ENCODE measurements at places on chromosomes 5 and 9.

DNA sequence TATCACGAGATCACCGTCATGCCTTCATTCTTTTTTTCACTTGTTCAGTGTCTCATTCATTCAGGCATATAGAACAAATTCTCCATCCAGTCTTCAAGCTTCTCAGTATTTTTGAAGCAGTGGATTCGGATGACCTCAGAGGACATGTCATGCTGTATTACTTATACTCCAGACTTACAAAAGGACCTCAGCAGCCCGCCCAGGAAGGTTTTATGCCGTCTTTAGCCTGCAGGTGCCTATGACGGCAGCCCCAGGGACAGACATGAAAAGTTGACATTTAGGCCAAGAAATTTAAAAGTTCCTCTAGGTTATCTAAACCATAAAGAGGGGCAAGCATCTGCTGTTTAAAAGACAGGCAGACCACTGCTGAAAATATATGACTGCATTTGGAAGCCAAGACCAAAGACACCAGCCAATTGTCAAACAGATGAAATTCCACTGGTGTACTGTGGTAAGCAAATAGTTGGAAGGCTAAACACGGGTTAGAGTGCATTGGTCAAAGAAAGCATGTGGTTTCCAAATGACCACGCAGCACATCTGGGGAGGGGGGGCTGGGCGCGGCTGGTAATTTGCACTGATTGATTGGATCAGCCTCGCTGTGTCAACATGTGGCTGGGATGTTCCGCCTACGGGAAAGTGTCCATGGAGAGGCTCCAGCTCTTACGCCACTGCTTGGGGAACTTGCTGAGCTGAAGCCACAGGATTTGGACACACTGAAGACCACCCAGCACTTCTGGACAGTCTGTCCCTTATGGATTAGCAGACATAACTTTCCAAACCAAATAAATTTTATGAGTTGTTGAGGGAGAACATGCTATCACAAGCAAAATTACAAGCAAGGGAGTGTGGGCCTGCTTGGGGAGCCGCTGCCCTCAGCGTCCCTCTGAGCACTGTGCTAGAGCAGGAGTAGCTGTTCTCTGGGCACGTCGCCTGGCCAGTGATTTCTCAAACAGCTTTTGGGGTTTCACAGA lies 173.6 kb downstream of the FANCC start:
- no peak for DNase-seq

DNA sequence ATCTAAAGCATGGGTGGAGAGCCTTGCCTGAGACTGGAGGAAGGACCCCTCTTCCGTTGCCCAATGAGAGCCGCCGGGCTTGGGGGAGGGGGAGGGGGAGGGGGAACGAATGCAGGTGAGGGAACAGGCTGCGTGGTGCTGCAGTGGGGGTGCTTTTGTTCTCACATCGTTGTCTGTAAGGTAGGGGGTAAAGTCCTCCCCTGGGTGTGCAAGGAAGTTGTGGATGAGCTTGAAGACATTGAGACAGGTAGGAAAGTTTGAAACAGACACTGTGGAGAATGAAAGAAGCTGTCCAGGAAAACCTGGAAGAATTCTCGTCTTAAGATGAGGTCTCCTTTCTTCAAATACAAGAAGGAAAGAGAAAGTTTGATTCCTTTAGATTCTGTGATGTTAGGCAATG lies 94.1 kb upstream of the LIFR start:
- DNase-seq, result no peak

- DNase-seq, result no peak
Observed at GRCh38 chr5:172453986-172454357, 353 bp downstream of the SH3PXD2B start.

DNA sequence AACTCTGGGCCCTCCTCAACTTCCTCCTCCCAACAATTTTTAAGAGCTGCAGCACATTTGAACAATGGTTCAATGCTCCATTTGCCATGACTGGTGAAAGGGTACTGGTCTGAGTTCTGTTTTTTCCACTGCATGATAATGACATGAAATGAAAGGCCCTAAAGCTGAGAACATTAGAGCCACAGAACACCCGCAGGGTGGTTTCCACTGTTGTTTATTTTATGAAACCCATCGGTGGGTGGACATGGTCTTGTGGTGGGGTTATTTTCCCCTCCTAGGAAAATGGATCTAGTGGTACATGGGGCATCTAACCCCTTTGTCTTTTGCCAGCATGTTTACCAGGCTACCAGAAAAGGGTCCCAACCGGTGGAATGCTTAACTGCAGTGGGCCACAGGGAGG lies 71.8 kb downstream of the SMARCA2 start:
- no peak for DNase-seq

DNA sequence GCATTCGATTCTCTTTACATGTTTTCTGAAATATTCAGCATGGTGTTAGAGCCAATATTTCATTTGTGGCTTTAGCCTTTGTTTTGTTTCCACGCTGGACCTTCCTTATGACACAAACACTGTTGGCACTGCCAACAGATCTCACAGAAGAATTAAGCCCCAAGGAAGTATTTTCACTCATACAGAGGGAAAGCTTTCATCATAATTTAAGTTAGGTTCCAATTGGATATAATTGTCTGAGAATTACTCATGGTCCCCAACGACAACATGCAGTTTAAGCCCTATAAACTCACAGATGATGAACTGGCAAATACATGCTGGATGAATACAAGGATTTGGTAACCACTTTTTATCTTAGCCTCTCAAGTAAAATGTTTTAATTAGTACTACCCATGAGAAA lies 259.5 kb downstream of the EBF1 start:
- DNase-seq, result no peak

DNA sequence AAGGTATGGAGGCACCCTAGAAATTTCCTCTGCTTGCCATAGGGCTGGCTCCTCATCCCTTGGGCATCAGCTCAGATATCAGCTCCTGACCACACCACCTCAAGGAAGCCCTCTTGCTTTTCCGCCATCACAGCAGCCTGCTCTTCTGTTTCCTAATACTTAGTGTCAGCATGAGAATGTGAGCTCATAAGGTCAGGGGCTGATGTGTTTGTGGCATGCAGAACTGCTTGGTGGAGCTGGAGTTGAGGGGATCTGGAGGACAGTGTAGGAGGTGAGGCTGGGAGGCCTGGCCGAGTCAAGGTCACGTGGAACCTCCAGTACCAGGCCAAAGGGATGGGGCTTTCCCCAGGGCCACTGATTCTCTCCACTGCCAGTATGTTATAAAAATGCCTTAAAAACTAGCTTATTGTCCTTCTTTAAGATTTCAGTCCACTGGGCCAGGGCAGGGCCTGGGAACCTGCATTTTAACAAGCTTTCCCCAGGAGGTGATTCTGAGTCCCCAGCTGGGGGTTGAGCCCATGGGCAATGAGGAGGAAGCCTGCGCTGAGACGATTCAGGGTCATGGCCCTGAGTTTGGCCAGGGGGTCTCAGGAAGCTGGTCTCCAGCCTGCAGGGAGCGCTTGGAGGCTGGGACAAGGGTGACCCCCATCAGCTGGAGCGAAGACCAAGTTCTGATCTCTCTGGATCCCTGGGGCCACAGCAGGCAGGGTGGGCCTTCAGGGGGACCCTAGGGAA lies 28.6 kb downstream of the DAB2IP start:
- no peak for DNase-seq

DNA sequence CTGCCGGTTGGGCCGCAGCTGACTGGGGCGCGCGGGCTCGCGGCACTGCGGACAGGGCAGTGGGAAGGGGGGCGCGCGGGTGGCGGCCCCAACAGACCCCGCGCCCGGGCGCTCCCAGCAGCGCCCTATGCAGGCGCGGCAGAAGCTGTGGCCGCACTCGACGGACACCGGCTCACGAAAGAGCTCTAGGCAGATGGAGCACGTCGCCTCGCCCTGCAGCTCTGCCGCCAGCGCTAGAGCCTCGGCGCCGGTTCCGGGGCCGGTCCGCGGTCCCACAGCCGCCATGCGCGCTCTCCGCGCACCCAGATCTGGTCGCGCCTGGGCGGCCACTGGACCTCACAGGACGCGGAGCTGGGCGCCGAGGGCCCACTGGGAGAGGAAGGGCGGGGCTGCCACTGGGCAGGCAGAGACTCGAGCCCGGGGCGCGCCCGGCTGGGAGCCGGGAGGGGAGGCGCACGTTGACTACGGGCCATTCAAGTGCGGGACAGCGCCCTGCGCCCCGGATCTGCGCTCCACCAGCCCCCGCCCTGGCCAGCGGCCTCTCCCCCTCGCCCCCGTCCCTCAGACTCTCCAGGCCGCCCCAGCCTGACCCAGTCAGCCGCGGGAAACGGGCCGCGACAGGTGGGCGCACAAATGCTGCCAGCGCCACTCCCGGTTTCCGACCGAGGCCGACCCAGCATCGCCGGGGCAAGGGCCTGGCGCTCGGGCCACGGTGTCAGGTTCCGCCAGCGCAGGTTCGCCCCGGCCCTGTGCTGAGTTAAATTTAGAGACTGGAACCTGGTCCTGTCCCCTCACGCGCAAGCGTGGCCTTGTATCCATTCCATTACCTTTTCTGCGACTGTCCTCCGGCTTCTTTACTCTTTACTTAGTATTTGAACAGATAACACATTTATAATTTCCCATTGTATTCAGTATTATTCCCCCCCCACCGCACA lies at the start of gene TRIM7:
Gene TRIM7, minus strand, starts transcription at position 371 of the 935 bp plus-strand sequence. Its CDS starts 86 bp downstream, at position 285.
- no peak for DNase-seq

- no peak for DNase-seq
Observed at GRCh38 chr5:129857116-129857515, 47.1 kb upstream of the CHSY3 start.

DNA sequence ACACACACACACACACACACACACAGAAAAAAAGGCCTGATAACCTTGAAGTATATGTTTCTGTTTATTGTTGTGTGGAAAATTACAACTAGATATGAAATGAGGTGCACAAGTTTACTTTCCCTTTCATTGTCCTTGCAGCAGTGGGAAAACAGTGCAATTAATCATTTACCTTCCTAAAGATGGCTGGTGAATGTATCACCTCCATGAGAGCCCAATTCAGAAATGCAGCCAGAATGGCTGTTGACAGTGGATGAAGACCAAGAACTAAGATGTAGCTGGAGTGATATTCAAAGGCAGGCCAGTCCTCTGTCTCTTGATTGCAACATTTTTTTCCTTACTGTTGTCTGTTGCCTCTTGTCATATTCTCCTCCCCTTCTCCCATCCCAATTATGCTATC lies 49.6 kb upstream of the EIF4EBP3 start:
- DNase-seq, result no peak

DNA sequence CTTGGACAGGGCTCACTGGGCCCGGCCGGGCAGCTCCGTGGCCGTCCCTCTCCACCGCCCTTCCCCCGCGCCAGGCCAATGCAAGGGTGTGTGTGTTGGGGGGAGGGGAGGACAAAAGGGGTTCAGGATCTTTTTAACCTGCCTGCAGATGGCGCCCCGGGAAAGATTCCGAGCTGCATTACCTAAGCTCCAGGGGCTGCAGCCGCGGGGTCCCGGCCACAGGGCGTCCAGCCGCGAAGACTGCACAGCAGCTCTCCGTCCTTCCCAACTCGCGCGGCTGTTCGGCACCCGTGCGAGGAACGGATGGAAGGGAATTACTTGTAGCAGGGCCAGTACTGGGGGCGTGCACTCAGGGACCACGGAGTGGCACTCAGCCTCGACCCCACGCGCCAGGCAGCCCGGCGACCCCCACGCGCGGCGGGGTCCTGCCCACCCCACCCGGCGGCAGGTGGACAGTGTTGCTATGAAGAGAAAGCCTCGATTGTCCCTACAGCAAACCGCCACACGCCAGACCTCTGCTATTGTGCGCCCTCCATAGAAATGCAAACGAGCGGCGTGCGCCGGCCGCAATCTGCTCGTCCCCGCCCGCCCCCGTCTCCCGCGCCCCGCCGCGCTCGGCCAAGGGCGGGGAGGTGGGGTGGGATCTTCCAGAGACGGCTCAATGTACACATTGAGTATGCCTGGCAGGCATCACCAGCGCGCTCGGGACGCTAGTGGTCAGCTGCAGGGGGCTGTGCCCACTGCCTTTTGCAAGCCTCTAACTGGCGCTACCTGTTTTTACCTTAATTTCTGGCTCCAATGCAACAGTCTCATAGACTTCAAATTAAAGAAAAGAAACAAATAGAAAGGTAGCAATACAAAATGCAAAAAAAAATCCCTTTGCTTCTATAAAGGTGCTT lies 796 bp upstream of the GADD45G start:
- peak; percentile 61 for DNase-seq

- no peak for DNase-seq
Observed at GRCh38 chr5:131068893-131069643, 96.0 kb downstream of the HINT1 start.

GRCh38 chr5:132205385-132206125 lies 22.1 kb downstream of the P4HA2 start:
- DNase-seq, result no peak

- DNase-seq, result no peak
Observed at GRCh38 chr5:178590141-178590923, at the start of gene COL23A1. Gene COL23A1, minus strand, starts transcription at chr5:178590393.

GRCh38 chr9:100240512-100240911 lies 112.2 kb downstream of the TEX10 start:
- no peak for DNase-seq

DNA sequence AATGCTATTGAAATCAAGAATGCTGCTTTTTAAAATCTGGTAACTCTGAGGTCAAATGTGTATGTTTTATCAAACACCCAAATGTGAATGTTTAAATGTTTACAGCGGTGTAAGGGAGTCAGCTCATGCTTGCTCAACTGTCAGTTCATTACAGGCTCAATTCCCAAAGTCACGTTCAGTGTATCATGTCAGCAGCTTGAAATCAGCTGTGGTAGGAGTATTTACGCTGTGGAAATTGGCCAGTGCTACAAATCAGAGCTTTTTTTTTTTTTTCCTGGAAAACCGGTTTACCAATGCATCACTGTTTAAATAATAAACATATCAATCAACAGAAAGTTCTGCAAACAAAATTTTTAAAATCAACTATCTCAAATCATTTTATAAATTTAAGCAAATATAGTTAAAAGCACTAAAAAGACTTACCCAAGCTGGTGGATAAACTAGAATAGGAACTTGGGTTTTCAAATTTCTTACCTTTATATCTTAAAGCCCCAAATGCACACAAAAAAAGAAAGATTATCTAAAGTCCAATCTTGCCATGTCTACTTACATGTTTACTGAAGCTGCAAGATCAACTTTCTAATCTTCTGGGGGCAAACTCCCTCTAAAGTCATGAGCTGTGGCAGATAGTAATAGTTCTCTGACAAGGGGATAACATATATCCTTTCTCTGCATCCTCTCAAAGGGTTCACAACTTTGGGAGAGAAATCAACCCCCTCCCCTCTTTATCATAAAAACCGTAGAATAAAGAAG lies 57.6 kb upstream of the GRAMD2B start:
- no peak for DNase-seq

- no peak for DNase-seq
Observed at GRCh38 chr9:124694414-124695279, 76.5 kb downstream of the NR6A1 start.

GRCh38 chr5:176633598-176633997 lies 3.1 kb downstream of the EIF4E1B start:
- no peak for DNase-seq

GRCh38 chr9:93904649-93905472 lies 50.3 kb downstream of the BARX1 start:
- no peak for DNase-seq

GRCh38 chr5:61465066-61465465 lies 133.0 kb downstream of the ZSWIM6 start:
- DNase-seq, result no peak

- DNase-seq, result no peak
Observed at GRCh38 chr5:168188182-168188581, 103.3 kb upstream of the WWC1 start.

GRCh38 chr9:128128836-128129590 lies 1.5 kb upstream of the PTGES2 start:
- DNase-seq, result no peak

- DNase-seq, result no peak
Observed at GRCh38 chr5:86909418-86910295, 291.9 kb downstream of the COX7C start.
